ENCODE measurements at places on chromosomes 7 and 10.
A peak's percentile ranks its signal among the peaks of the same experiment; 100 is the strongest.

GRCh38 chr10:52379287-52379686 lies 65.2 kb downstream of the DKK1 start:
- no peak for DNase-seq

GRCh38 chr10:129244757-129245156 lies 222.3 kb upstream of the MGMT start:
- no peak for DNase-seq

DNA sequence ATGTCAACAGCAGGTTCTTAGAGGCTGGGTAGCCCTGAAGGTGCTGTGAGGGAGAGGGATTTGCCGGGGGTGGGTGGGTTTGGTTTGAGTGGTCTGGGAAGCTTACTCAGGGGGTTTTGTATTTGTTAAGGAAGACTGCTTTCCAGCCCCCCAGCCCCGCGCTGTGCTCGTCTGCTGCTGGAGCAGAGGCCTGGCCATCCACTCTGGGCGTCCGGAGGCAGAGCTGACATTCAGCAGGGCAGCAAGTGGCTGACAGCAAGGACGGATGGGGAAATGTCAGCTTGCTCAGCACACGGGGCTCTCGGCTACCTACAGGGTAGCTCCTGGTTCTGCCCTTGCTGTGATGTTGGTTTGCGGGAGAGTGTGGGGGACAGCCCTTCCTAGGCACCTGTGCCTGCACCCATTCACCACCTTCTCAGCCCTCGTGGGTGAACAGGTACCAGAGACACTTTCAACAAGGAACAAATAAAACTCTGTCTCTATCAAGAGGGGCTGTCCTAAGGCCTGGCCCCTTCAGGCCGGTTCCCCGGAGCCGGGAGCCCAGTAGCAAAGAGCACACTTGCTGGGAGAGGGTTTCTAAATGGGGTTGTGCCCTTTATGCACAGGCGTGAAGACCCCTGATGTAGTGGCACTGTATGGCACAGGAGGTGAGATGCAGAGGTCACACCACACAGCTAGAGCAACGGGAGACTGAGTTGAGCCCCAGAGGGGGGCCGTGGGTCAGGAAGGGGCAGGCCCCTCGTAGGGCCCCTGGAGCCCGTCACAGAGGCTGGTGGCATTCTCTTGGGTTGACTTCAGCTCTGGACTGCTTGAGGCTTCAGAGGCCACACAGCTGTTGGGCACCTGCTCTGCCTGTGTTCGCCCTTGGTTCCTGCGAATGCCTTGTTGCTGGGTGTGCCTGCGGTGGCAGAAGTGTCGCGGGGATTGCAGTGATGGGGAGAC lies 72.2 kb upstream of the SHH start:
- DNase-seq, result no peak

DNA sequence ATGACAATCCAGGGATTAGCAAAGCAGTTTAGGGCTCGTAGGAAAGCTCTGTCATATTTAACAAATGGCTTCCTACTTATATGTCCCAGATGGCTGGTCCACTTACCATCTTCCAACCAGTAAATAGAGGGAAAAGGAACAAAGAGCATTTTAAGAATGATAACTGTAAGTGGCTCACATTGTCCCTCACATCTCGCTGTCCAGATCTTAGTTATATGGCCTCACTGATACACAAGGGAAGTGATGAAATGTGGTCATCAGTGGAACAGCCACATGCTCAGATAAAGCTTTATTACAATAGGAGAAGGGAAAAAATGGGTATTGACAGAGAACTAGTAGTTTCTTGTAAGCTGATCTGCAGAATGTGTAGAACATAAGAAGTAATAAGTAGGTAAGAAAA lies 35.8 kb downstream of the IQUB start:
- DNase-seq, result no peak

DNA sequence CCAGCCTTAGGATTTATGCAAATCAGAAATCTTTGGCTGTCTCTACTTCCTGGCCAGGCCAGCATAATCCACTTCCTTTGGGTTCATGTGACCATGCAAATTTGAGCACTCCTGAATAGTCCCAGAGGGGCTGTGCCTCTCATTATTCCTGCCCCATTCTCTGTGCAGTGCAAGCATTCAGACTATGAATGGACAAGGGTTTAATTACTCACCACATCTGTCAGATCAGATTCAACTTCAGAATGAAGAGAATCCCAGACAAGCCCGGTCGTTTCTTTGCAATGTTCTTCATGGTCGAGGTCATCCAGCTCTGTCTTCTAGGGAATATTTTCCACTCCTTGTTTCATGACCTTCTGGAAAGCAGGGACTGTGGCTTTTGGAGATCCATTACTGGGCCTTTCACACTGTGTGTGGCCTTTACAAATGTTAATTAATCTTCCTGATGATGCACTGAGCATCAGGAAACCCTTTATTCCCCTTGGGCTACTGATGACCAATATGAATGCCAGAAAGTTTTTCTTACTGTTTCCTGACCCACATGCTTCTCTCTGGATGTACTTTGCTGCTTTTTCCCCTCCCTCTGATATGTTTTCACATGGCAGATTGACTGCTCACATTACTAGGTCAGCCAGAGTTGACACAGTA lies 217.6 kb upstream of the TCF7L2 start:
- no peak for DNase-seq

DNA sequence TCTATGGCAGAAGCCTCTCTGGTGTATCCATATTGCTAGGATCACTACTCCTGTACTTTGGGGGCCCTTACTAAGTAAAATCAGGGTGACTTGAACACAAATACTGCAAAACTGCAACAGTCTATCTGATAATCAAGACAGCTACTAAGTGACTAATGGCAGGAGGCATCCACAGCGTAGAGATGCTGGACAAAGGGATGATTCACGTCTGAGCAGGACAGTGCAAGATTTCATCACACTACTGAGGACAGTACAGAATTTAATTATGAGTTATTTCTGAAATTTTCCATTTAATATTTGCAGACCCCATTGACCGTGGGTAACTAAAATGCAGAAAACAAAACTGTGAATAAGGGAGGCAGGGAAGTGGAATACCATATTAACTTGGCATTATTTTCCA lies 10.4 kb downstream of the CUL2 start:
- DNase-seq, result no peak

DNA sequence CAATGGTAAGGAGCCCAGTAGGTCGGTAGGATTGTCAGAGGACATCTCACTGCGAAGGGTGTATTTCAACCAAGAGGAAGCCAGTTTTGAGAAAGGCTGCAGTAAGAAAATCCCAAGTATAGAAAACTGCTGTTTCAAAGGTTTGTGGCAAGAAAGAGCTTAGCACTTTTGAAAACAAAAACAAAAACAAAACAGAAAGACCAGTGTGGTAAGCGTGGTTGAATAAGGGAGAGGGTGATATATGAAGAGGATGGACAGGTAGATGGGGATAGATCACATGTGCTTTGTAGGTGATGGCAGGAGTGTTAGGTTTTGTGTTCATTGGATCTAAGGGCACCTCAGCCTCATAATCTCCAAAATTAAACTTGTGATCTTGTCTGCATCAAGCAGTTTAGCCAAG lies 141.6 kb upstream of the WNT16 start:
- DNase-seq, result no peak

DNA sequence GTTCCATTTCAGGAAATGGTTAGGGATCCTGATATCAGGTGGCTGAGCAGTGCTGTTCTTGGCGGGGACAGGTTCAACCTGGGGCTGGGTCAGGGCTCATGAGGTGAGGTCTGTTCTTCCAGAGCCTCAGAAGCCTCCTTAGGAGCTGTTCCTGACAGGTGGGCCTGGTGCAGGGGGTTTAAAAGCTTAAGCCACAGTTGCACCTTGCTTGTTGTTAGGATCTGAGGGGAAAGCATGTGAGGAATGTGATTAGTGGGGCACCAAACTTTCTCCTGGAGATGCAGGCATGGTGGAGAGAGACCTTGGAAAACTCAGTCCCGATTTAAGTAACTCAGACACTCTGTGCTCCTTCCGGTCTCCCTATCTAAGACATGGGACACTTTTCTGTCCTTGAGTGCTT lies 18.7 kb upstream of the CRHR2 start:
- DNase-seq, result no peak

DNA sequence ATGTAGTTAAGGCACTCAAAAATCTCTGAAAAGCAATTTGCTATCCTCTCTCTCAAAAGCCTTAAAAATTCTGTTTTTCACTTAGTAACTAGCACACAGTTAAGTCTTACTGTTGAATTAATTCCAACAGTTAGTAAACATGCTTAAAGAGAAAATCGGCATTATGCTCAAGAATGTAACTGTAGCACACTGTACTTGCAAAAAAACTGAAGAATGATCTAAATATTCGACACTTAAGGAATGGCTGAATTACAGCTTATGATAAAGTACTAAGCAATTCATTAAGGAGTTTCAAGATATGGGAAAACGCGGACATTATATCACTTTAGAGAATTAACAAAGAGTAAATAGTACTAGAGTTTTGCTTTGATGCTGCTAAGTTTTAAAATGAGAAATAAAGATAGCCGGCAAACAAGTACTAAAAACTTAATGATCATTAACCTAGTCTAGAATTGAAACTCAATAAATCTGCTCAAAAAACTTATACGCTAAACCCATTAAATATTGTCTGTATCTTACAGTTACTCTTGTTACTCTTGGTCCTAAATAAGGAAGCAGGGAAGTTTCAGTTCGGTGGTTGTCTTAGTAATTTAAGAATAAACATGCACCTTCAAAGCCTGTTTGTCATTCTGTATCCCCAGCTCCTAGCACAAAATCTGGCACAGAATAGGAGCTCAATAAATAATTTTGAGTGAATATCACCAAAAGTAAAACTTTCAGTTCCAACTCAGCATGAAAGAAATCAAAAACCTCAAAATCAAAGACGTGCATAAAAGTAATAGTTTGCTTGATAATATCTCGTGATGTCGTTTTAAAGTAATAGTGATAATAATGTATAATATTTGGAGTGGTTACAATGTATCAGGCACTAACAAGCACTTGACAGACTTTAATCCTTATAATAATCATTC lies 1.2 kb downstream of the TRDMT1 start:
- no peak for DNase-seq

GRCh38 chr10:122062831-122063674 lies 74.1 kb downstream of the TACC2 start:
- DNase-seq, result peak; percentile 71

- DNase-seq, result no peak
Measured at GRCh38 chr7:157964521-157964920, 623.1 kb downstream of the PTPRN2 start.

DNA sequence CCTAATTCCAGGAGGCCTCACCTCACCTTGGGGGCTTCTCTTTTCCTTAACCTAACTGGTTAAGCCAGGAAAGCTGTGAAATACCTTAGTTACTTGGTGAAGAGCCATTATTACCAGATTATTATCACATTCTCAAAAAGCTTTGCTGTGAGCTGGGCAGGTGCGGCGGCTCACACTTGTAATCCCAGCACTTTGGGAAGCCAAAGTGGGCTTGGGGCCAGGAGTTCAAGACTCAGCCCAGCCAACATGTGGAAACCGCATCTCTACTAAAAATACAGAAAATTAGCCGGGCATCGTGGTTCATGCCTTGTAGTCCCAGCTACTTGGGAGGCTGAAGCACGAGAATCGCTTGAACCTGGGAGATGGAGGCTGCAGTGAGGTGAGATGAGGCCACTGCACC lies 102.4 kb upstream of the KLF6 start:
- DNase-seq, result no peak

DNA sequence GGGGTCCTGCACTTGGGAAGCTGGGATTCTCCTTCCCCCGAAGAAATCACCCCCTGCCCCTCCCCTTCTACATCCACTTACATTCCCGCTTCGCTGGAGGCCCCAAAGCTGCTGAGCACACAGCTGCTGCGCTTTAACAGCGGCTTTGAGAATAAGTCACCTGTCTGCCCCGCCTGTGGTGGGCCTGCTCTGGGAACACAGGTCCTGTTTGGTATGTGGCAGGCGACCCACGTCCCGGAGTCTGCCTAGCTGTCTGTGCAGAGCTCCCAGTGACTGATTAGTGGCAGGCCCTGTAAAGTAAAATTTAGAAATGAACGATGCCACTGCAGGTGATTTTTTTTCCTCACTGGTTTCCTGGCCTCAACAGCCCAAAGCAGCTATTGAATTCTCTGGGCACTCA lies 47.0 kb downstream of the CDH23 start:
- DNase-seq, result no peak

DNA sequence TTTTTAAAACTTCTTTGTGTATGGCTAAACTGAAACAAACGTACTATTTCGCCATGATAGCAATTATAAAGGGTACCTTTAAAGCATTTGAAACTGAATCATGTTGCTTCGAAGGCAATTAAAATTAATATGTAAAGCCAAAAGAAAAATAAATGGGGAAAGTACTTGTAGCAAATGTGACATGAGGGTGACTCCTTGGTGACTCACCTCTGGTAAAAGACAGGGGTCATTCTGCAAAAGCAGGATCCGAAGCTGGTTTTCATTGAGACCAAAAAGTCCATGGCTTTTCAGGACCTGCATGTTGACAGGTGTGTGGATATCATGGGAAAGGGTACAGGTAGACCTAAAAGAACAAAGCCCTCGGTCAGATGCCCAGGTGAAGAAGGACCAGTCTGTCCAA lies 1.5 kb downstream of the ZC3HAV1L start:
- DNase-seq, result no peak

GRCh38 chr7:1106793-1107421 lies 19.0 kb downstream of the GPER1 start:
- no peak for DNase-seq

GRCh38 chr7:134727711-134728110 lies 51.7 kb upstream of the CALD1 start:
- no peak for DNase-seq

DNA sequence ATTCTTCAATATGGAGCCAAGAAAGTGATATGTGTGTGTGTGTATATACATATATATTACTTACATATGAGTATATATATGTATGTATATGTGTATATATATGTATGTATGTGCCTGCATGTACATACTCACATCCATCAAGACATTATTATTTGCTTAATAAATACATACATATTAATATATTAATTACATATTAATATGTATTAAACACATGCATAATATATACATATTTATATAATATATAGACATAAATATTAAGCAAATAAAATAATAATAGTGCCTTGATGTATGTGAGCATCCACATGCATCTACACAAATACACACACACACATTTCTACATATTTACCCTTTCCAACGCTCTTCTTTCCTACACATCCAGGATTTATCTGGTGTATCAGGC lies 88.7 kb upstream of the KCNMA1 start:
- no peak for DNase-seq

DNA sequence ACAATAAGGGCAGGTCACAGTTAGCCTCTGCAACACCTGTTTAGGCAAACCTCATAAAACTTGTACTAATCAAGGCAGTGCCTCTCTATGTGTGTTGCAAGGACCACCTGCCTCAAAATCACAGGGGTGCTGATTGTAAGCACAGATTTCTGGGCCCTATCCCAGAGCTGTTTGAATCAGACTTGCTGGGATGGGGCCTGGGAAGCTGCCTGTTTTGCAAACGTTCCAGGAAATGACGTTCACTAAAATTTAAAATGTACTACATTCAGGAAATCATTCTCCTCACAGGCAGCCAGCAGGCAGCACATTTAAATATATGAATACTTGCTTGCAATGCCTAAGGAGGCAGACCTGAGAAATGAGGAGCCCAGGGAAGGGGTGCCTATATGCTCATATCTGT lies 4.3 kb upstream of the GRM8 start:
- no peak for DNase-seq

All from NCI-H748 treated with DMSO at 0.1 percent for 48 hours (cell line).